ENCODE measurements at places on chromosomes 1 and 21.

- DNase-seq = no peak
These were observed 276.4 kb upstream of the B3GALT2 start for GRCh38 chr1:193462629-193463320.

- DNase-seq = peak; percentile 9
These were observed at the start of gene SNX7 for GRCh38 chr1:98661544-98662355. Gene SNX7 (plus strand): TSS chr1:98661721. CDS start chr1:98661732, 11 bp downstream.

DNA sequence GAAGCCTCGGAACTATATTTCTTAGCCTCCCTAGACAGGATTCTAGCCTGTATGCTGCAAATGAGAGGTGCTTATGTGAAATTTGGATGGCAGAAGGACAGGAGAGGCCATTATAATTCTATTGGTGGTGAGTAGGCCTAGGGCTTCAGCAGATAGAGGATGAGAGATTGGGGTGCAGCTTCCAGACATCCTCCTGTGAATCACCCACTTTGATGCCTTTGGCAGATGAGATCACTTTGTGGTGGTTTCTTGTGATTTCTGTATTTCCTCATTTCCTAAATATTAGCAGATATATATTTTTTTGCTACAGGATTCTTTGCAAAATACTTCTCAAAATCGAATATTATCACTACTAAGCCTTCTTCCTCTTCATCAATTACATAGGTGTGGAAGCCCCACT, 37.3 kb downstream of the MFSD2A start:
- DNase-seq = no peak

GRCh38 chr1:99170516-99170915, 93.8 kb upstream of the PLPPR4 start:
- no peak for DNase-seq

DNA sequence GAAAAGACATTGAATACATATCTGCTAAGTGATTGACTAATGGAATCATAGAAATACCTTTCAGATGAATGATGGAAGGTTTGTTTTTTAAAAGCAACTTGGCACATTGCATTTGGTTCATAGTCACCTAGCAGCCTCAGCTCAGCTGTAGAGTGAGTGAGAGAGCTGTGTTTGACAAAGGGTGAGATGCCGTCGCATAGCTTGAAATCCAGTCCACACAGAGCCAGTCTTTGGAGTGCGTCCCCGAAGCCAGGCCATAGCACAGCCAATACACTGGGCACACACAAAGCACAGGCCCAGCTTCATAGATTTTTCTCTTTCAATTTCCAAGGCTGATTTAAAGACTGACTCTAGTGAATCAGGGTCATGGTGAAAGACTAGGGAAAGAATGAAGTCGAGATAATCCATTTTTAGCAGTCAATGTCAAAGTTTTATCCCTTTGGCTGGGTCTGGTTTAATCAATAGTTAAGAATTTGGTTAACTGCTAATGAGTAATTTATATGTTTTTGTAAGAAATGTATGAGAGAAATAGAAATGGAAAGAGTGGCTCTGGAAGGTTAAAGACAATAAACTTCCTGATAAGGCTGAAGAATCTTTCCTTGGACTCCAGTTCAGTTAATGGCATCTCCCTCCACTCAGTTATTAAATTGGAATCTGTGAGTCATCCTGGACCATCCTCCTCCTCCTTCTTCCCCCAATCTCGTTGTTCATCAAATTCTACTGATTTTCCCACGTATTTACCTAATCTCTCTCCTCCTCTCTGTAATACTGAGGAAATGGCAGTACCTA, 101.2 kb upstream of the IRF2BP2 start:
- no peak for DNase-seq

DNA sequence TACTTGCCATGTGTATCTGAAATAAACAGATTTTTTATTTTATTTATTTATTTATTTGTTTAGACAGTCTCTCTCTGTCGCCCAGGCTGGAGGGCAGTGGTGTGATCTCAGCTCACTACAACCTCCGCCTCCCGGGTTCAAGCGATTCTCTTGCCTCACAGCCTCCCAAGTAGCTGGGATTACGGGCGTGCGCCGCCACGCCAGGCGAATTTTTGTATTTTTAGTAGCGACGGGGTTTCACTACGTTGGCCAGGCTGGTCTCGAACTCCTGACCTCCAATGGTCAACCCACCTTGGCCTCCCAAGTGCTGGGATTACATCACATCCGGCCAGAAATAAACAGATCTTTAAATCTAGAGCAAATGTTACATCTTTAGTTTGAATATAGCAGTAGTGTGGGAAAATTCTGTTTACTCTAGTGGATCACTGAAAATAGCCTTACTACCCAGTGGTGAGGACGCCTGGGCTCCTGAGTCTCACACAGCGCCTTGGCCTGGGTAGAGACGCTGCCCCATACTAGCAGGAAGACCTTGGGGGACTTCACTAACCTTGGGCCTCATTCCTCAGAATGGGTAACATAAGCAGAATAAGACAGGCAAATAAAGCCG, 709 bp downstream of the GART start:
- peak; percentile 21 for DNase-seq

DNA sequence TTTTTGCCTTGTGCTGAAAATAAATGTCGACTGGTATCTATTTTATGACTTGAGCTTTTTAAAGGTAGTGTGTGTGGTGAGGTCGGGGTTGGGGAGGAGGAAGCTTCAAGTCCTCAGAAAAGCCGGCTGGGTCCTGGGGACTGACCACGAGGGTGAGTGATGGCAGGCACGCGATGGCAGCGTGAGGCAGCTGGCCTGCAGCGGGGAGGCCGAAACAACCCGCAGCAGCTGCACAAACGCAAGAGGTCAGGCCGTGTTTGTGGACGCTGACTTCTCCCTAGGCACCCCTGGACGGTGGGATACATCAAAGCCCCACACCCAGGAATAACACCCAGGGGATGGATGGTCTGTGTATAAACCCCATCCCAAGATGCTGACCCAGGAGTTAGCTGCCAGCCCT, 51.4 kb downstream of the ZBTB18 start:
- DNase-seq = no peak

DNA sequence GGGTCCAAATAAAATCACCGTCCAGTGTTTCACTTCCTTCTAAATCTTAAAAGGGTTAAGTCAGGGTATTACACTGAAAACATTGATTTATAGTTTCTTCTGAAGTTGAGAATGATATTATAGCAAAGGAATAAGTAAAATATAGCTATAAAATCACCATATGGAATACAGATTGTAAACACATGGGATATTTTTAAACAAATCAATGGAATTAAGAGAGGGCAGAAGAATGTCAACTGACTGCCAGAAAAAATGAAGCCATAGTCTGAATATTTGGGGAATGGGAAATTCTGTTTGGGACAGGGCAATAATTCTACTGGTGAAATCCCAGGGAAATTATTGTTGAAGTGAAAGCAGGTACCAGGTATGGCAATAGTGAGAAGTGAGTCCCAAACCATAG, 664.6 kb downstream of the NCAM2 start:
- no peak for DNase-seq

- no peak for DNase-seq
These were observed 105.4 kb upstream of the WARS2 start for GRCh38 chr1:119245881-119246280.
